ENCODE measurements at places on chromosomes 4 and X. TPM values are rescaled to one million over a fixed set of nuclear protein-coding genes. Genes with fewer than 3 reads are reported as not detected.
A peak's percentile ranks its signal among the peaks of the same experiment; 100 is the strongest.

Gene HAUS7
- 37.5 TPM for total RNA-seq

Gene ENOX2
- 7.5 TPM for total RNA-seq

Gene CLDN22
- not detected for total RNA-seq

Gene MTTP
- total RNA-seq, result not detected

Gene GNPDA2
- 18.7 TPM for total RNA-seq

Gene FGF13
- total RNA-seq, result 7.0 TPM

Gene TMSB15A
- total RNA-seq, result 44.2 TPM

Gene SPON2
- not detected for total RNA-seq

DNA sequence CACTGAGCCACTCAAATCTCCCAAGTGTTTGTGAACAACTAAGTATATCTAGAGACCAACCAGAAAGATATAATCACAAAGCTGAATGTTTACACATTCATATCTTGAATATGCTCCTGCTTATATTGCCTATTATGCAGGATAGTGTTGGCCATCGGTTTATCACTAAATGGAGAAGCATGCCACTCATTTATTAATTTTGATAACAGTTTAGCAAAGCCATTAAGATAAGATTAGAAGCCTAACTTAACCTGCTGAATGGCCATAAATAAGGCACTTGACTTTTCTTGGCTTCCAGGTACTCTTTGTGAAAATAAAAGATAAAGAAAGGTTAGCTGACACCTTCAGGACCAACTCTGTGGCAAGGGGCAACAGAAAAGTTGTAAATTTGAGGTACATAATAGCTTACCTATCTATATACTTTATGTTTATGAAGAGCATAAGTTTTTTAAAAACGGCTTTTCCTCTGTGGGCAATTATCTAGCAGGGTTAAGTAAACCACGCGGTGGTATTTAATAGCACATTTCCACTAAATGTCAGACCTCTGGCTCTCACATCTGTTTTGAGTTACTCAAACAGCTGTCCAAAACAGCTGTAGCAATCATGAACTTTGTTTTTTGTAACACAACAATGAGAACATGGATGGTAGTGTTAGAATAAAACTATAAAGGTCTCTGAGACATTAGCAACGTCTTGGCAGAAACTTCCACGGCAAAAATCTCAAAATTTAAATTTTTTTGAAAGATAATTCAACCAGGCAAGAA, 58.8 kb upstream of the FTHL17 start:
- no peak for DNase-seq

- DNase-seq, result no peak
These were observed 14.0 kb downstream of the RAP1GDS1 start for GRCh38 chr4:98275145-98275544.

DNA sequence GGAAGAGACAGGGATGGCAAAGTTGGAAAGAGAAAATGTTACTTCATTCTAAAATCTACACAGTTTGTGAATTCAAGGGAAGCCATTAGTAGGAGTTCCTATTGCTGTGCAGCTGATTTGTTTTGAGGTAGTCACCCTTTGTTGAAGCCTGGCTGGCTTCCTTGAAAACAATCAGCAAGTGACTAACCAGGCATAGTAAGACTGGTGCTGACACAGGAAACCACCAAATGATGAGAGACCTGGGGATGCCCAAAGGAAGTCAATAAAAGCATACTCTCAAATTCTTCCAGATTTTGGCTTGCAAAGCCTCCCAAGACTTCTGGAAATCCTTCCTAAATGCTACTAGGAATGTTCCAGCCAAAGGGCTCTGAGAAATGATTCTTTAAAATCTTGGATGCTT, 23.9 kb upstream of the PRDM8 start:
- no peak for DNase-seq

DNA sequence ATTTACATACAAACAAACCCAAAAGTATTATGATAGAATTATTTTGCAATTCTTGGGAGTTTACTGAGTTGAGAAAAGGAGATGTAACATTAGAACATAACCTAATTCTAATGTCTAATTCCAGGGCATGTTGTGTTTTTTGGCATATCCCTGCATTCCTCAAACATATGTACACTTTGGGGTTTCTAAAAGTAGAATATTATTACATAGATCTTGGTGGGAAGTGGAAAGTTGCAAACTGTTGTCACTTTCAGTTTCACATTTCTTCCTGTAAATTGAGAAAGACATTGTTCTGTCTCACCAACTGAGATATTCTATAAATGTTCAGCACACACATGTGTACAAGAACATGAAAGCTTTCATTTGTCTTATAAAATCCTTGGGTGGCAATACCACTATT, 24.4 kb upstream of the GBA3 start:
- no peak for DNase-seq

DNA sequence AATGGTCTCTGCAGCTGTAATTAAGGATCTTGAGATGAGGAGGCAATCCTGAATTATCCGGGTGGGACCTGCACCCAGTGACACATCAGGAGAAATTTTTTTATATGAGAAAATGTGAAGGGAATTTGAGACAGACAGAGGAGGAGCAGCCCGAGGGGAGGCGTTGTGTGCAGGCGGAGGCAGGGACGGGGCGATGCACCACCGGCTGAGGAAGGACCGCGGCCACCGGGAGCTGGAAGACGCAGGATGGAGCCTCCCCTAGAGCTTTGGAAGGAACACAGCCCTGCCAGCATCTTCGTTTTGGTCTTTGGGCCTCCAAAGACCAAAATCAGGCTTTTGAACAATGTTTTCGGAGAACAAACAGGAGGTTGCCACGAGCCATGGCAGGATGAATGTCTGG, 85.0 kb upstream of the ADRA2C start:
- DNase-seq, result no peak

DNA sequence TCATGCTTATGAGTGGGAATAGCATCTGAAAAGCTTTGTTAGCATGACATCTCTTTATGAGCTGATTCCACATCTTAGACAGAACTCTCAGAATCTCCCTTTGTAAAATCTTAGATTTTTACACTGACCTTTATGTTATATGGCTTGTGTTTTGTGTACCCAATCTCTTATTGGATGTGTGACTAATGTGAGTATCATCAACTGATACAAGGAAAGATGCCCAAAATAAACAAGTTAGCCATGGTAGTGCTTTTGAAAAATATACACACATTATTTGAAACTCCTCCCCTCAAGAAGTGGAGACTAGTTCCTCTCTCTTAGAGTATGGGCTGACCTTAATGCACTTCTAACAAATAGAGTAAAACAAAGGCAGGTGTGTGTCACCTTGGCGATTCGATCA, 160.1 kb upstream of the NRK start:
- DNase-seq, result no peak

DNA sequence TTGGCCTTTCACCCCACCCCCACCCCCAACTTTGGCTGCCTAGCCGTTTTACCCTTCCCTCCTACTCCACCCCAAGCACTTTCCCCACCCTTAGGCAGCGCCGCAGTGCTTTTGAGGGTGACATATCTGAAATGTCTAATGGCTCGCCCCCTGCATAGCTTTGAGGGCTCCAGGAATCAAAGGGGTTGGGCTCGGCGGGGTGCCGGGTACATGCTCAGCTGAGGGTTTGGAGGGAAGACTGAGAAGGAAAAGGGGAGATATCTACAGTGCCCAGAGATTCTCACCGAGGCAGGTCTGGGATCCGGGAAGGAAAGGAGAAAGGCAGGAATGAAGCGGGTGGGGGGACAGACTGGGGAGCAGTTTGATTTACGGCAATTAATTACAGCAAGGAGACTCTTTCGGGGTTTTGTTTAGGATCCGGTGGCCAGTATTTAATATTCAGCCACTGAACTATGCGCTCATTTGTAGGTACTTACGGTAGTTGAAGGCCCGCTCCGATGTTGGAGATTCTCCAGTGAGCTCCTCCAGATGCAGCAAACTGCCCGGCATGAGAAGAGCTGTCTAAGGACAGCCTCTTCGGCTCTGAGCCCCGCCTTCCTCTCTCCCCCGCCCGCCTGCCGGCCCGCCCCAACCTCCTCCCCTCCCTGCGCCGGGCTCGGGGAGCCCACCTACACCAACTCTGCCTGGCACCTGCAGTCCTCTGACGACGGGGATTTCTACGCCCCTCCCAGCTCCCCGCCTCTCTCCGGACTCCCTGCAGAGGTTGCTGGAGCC, at the start of gene IGSF1:
TSS of gene IGSF1 (minus strand) at position 569 of the 774 bp plus-strand sequence. CDS start 2,632 bp downstream, outside the sequence.
- no peak for DNase-seq

DNA sequence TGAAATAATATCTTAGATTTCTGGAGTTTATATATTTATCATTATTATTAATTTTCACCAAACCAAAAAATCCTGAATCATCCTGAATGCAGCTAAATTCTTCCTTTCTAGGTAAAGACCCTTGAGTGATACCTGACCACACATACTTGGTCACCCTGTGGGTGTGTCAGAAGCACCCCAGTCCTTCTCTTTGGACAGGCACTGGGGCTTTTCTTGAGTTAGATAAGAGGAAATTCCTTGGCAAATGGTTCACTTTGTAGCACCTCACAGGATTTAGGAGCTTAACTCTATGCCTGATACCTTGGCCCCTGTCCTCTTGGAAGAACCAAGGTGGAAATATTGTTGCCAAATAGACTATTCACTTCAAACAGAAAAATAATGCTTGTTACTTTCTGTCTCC, 69.6 kb upstream of the PNPLA4 start:
- no peak for DNase-seq

GRCh38 chr4:6763330-6763851, 19.1 kb upstream of the KIAA0232 start:
- DNase-seq, result no peak

GRCh38 chr4:1330761-1331590, 16.0 kb upstream of the UVSSA start:
- DNase-seq, result no peak

DNA sequence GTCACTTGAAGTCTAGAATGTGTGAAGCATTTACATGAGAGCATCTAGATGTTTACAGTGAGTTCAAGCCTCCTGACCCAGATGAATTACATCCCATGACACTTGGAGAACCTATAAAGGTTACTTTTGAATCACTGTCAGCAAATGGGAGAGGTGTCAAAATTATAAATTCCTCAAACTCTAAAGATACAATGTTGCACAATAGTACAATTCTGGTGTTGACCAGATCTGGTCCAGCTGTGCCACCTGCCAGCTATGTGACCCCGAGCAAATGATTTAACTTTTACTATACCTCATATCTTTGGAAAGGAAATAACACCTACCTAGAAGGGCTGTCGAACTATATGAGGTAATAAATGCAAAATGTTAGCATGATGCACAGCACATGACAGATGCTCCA, 69.8 kb downstream of the JADE1 start:
- DNase-seq, result no peak

GRCh38 chrX:100931218-100931924, 2.7 kb upstream of the XKRX start:
- no peak for DNase-seq

- no peak for DNase-seq
These were observed 782.2 kb downstream of the ARAP2 start for GRCh38 chr4:35461931-35462659.

- no peak for DNase-seq
These were observed 407.4 kb upstream of the NR3C2 start for GRCh38 chr4:148849581-148849980.

- no peak for DNase-seq
These were observed 49.0 kb downstream of the SH2D1A start for GRCh38 chrX:124395145-124395880.

- DNase-seq, result no peak
These were observed 18.9 kb upstream of the SPANXN3 start for GRCh38 chrX:143536176-143536575.

GRCh38 chr4:5773271-5773555, 62.2 kb downstream of the EVC start:
- DNase-seq, result no peak

DNA sequence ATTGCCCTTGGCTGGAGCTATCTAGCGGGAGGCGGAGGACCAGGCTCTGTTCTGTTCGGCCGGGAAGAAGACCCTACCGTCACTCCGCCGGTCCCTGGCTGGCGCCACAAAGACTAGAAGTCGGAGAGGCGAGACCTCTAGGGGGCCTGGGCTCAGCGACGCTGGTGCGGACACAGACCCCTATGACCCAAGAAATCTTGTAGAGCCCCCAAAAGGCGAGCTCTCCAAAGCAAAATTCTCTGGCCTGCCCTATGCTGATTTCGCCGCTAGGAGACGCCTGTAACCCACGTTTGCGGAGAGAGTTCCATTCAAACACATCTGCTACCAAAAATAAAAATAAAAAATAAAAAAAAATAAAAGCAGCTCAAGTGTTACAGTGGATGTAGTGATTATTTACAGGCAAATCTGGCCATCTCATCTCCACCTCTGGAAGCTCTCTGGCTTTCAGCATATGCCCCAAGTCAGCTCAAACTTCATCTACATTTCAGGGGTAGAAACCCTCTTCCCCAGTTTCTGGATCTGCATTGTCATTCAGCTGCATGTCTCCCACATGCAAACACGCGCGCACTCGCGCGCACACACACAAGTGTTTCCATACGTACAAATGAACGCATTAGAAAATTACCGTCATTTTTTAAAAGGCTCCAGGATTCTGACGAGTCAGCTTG, 2.4 kb upstream of the PCDH10 start:
- DNase-seq, result peak; percentile 2

DNA sequence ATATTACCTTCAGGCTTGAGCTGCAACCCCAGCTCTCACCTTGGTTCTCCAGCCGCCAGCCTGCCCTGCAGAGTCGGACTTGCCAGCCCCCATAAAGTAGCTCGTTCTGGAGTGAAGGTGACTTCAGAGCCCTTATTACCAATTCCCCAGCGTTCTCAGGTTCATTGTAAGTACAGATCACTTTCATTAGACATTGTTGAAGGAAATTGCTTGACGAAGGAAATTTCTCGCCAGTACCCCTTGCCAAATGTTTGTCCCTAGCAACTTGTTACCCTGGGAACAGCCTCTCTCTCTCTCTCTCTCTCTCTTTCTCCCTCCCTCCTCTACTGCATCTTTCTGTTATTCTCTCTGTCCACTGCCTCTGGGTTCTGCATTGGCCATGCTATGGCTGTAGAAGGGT, 153.0 kb downstream of the NWD2 start:
- no peak for DNase-seq

GRCh38 chr4:114304567-114304966, 294.0 kb upstream of the UGT8 start:
- no peak for DNase-seq

- DNase-seq, result no peak
These were observed 26.1 kb downstream of the LAMTOR3 start for GRCh38 chr4:99868126-99868596.

DNA sequence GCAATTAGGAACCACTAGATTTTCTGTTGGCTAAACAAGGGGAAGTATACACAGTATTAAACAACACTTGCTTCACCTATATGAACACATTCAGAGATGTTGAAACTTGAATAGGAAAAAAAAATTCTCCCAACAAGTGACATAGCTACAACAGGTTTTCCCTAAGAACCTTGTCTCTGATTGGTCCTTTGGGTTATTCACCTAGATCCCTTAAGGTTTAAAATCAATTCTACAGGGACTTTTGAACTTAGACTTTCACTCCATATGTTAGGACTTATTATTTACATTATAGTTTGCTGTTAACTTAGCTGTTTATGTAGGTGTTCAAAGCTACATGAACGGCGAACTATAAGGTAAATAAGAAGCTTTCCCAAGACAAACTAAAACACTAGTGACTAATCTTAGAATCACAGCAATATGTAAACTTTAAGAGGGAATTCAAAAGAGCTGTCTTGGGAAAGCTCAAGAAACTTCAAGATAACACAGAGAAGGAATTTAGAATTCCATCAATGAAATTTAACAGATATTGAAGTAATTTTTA, 72.2 kb upstream of the ZXDB start:
- DNase-seq, result no peak

GRCh38 chr4:105236202-105236915, 89.7 kb downstream of the TET2 start:
- DNase-seq, result no peak

GRCh38 chr4:19774690-19775256, 476.9 kb upstream of the SLIT2 start:
- peak; percentile 97 for DNase-seq

- DNase-seq, result no peak
These were observed 707.9 kb upstream of the PITX2 start for GRCh38 chr4:111330786-111331185.
